Activated T-cell treated with anti-CD3 and anti-CD28 coated beads, Interleukin-2, amount 50 U/mL, for 72 hours (primary cell): ENCODE measurements at places on chromosomes 4 and X. TPM values are rescaled to one million over a fixed set of nuclear protein-coding genes. Genes with fewer than 3 reads are reported as not detected.

GRCh38 chr4:144384408-144384807 lies 243.9 kb upstream of the GYPA start:
- no peak overlapping the region for H3K27ac ChIP-seq
- H3K4me1 ChIP-seq, result no peaks in the 10 kb centered on the region
- H3K4me3 ChIP-seq, result no peak overlapping the region
- H3K27me3 ChIP-seq, result no peaks in the 10 kb centered on the region
- peaks cover 3% of the 10 kb centered on the region for H3K36me3 ChIP-seq
- no peak for DNase-seq

DNA sequence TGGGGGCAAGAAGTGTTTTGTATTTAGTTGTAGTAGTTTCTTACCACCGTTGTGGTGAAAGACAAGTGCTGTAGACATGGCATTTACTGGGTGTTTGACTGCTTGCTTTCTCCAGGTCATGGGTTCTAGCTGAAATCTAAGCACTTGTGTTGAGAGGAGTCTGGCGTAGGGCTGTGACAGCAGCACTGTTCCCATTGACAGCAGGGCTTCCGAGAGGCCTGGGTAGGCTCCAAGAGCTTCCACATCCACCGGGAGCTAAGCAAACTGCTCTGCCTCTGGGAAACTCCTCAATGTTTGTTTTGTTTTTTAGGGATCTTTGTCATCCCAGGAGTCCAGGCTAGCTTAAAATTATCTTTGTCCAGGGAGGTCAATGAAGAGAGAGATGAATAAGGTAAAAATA lies 44.3 kb downstream of the BMPR1B start:
- no peak overlapping the region for H3K27ac ChIP-seq
- H3K36me3 ChIP-seq, result no peaks in the 10 kb centered on the region
- DNase-seq, result no peak

DNA sequence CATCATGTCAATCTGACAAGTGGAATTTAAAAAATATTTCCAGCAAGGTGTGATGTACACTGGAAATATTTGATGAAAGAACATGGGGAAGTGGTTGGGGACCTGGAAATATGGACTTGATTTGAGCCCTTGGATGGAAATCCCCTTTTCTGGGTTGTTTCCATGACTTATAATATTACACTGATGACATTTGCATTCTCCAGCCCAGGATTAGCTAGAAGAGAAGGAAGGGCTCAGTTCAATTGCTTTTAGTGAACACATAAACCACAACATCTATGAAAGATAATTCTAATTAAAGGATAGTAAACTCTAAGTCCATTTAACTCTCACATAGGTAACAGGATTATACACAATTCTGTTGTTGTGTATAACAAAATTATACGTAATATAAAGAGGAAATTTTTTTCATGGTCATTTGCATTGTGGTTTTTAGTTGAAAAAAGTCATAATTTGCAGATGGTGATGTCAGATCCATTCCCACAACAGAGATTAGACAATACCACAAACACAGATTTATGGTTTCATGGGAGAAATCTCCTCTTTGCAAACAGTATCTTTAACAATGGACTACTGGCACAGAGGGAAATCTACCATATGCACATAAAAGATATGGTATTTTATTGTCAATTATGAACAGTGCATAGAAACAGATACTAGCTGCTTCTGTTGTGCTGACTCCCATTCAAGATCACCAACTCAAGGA lies 126.5 kb downstream of the DKK2 start:
- no peaks in the 10 kb centered on the region for H3K27me3 ChIP-seq
- H3K27ac ChIP-seq, result no peak overlapping the region
- H3K4me1 ChIP-seq, result no peaks in the 10 kb centered on the region
- no peak for DNase-seq

The MAGEE1 gene
- total RNA-seq, result 3.3 TPM

DNA sequence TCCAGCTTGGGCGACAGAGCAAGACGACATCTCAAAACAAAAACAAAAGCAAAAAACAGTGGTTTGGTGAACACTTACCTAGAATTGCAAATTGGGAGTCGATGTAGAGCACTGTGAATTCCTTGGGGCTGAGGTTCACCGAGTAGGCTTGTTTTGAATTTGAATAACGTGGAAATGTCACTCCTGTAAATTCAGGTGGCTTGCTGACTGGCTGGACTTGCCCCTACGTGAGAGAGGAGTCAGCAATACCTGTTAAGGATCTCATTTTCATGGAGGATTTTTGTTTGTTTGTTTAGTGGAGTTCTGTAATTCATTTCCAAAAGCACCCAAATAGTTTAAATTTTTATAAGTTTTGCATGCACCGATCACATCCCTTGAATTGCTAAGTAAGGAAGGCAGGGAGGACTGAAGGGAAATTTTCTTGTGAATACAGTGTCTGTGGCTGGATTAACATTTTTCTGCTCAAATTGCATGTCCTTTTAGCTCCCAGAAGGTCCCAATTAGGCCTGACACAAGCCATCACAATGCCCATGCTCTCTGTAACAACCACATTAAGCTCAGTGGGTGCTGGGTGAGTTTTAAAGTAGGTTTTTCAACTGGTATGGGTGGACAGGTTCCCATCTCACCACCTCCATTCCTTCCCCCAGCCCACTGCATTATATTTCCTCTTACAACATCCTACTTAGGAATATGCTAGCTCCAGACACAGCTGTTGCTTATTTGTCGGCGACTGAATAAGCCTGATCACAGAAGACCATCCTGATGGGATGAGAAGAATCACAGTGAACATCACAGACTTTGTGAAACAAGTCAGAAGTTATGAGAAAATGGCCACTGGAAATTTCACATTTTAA lies 58.5 kb upstream of the TTC29 start:
- H3K4me3 ChIP-seq, result no peak overlapping the region
- no peaks in the 10 kb centered on the region for H3K27me3 ChIP-seq
- H3K36me3 ChIP-seq, result no peaks in the 10 kb centered on the region
- H3K27ac ChIP-seq, result no peak overlapping the region
- no peaks in the 10 kb centered on the region for H3K4me1 ChIP-seq

- no peak for DNase-seq
- no peaks in the 10 kb centered on the region for H3K27me3 ChIP-seq
- peak overlapping the region; percentile 97 for H3K4me3 ChIP-seq
- peak overlapping the region; percentile 95 for H3K27ac ChIP-seq
- H3K4me1 ChIP-seq, result peaks cover 50% of the 10 kb centered on the region
Measured at GRCh38 chr4:2006956-2007653, 1.7 kb downstream of the NELFA start.

GRCh38 chrX:38052096-38052495 lies 45.7 kb downstream of the SYTL5 start:
- peaks cover 61% of the 10 kb centered on the region for H3K27me3 ChIP-seq
- peaks cover 2% of the 10 kb centered on the region for H3K36me3 ChIP-seq
- peak overlapping the region; percentile 25 for H3K4me3 ChIP-seq
- H3K4me1 ChIP-seq, result peaks cover 5% of the 10 kb centered on the region
- H3K27ac ChIP-seq, result no peak overlapping the region
- DNase-seq, result peak; percentile 3

DNA sequence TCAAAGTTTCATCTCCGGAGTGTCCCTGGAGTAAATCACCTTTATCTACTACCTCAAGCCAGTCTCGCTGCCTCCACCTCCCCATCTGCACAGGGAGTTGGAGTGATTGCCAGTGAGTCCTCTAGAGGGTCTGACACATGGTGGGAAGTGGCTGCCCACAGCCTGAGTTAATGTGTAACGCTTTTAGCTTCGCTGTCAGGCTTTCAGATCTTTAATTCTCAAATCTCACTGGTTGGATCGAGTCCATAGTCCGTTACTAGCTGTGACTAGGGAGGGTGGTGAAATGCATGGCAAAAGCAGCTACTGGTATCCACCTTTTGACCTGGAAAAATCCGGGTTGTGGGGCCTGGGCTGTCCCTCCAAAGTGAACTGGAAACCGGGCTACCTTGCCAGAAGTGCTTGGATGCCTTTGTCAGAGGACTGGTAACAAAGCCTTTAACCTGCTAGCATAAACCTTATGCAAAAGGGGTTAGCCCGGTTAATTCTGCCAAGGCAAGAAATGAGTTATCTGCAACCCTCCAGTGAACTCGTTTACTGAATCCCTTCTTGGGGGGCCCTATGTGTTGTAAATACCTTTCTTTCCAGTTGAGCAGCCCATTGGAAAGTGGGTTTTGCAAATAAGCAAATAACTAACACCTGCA lies 5.1 kb upstream of the WDR1 start:
- H3K27me3 ChIP-seq, result no peaks in the 10 kb centered on the region
- no peak for DNase-seq
- no peak overlapping the region for H3K27ac ChIP-seq
- H3K4me1 ChIP-seq, result peaks cover 74% of the 10 kb centered on the region

GRCh38 chrX:5774446-5774845 lies 454.2 kb downstream of the NLGN4X start:
- no peaks in the 10 kb centered on the region for H3K27me3 ChIP-seq
- DNase-seq, result no peak
- H3K4me3 ChIP-seq, result no peak overlapping the region
- H3K27ac ChIP-seq, result no peak overlapping the region

DNA sequence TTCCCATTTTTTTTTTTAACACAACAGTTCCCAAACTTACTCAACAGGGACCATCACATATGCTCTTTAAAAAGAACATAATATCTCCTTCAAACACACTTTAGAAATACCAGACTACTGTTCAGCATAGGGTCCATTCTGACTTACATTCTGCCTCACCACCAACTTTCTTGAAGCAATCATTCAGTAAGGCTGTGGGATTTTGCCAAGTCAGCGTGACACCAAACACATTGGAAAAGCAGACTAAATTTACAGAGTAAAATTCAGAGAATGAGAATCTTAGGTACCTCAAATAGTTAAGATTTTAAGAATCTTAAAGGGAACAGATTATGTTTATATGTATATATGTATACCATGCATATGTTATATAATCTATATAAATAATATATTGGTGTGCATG lies 7.2 kb upstream of the PUDP start:
- H3K4me1 ChIP-seq, result peaks cover 10% of the 10 kb centered on the region
- no peaks in the 10 kb centered on the region for H3K36me3 ChIP-seq
- H3K4me3 ChIP-seq, result no peak overlapping the region

GRCh38 chr4:105112274-105112673 lies 34.4 kb upstream of the TET2 start:
- peaks cover 7% of the 10 kb centered on the region for H3K27me3 ChIP-seq
- no peak for DNase-seq
- no peak overlapping the region for H3K4me3 ChIP-seq
- no peaks in the 10 kb centered on the region for H3K4me1 ChIP-seq
